Cardiac muscle cell (in vitro differentiated cells and primary cell): ENCODE measurements at places on chromosomes 12 and 14.
A peak's percentile ranks its signal among the peaks of the same experiment; 100 is the strongest.

- peak; percentile 77 for DNase-seq
These were observed 169.2 kb downstream of the PIK3C2G start for GRCh38 chr12:18430425-18431048.

- no peak for DNase-seq
These were observed 256.8 kb upstream of the DDHD1 start for GRCh38 chr14:53409969-53410368.

DNA sequence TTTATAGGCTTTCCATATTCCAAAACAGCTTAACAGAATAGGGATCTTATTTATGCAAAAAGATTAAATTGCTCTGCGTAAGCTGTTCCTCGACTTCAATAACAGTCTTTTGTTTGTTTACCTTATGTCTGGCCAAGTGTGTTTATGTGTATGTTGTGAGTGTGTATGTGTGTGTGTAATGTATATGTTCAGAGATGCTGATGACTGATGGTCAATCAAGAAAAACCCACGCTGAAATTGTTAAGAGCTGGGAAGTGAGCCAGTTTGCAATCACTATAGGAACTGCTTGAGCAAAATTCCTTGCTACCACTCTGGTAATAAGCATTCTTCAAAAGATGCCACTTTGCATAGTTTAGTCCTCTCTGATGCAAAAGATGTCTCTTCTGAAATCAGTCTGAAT lies 59.6 kb downstream of the PRKD1 start:
- DNase-seq: peak; percentile 20

DNA sequence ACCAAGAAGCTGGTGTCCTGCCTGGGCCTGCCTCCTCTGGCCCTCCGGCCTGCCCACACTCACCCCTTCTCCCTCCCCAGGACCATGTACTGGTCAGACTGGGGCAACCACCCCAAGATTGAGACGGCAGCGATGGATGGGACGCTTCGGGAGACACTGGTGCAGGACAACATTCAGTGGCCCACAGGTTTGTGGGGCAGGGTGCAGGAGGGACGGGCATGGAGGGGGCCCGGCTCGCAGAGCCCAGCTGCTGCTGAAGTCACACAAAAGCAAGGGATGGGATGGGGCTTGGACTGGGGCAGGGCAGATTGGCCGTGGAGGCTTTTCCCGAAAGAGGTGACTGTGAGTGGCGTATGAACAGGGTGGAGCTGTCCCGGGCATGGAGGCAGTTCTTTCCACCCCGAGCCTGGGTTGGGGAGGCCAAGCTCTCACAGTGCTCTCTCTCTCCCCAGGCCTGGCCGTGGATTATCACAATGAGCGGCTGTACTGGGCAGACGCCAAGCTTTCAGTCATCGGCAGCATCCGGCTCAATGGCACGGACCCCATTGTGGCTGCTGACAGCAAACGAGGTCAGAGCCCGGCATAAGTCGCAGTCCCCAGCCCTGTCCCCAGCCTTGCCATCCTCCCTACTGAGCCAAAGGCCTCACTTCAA lies 7.8 kb upstream of the NXPH4 start:
- DNase-seq: no peak

GRCh38 chr12:51752234-51752889 lies 96.2 kb downstream of the FIGNL2 start:
- peak; percentile 91 for DNase-seq

GRCh38 chr14:55120571-55121495 lies 8.2 kb upstream of the LGALS3 start:
- peak; percentile 37 for DNase-seq

DNA sequence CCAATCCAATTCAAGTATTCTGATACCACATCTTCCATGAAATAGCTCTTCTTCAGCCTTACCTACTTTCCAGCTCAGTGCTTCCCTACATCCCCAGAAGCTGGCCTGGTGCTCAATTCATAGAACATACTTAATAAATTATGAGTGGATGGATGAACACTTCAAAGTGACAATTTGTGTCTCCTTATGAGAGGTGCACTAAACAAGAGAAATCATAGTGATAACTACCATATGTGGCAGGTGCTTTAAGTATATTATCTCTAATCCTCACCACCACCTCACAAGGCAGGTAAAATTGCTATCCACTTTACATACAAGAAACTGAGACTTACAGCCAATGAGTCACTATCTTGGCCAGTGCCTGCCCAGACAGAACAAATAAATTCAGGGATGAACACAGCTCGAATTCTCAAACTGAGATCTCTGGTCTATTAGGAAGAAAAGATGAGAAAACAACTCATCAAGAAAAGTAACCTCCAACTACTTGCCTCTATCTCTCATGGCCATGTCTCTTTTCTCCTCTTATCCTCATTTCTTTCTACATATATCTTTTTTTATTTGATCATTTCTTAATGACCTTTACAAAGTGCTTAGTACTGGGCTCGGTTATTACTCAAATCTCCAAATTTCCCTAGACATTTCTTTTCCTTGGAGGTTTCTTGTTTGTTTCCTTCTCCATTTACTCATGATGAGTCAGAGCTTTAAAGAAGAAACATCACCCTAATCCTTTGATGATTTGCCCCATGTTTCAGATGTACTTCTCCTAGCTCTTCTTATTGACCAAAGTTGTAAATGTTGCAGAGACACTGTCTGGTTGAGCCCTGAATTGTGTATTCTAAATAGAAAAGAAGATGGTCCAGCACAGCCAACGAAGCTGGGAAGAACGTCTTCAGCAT lies 161.5 kb downstream of the RPS29 start:
- no peak for DNase-seq

GRCh38 chr14:39303115-39303514 lies 69.4 kb downstream of the MIA2 start:
- no peak for DNase-seq
